Left ventricle myocardium superior (tissue), 1 donor: ENCODE measurements at places on chromosomes 11 and 22. TPM values are rescaled to one million over a fixed set of nuclear protein-coding genes. Genes with fewer than 3 reads are reported as not detected.

DNA sequence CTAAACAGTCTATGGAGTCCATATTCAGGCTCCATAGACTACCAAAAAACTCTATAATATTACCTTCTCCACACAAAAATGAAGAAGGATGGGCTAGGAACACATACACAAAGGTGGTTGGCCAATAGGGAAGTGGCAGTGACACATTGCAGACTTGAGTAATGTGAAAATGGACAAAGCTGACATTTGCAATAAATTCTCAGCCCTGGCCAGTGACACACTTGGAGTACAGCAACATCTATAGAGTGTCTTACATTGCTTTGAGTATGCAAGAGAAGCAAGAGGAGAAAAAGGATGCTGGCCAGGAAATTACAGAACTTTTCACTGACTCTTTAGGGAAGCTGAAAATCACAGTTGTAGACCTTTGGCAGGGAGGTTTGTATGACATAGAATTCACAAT is 7.3 kb upstream of the OR52W1 start:
- DNase-seq: no peak

DNA sequence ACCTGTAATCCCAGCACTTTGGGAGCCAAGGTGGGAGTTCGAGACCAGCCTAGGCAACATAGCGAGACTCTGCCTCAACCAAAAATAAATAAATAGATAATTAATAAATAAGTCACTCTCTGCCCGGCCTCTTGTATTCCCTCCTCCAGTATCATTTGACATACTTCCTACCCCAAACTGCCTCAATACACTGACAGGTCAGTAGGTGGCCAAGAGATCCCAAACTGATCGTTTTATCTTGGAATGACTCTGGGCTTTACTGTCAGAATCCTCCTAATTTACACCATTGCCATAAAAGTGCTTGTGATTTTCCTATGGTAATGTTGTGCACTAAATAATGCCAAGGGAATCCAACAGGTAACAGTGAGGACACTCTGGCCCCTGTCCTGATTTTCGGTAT is 94.2 kb downstream of the PDHX start:
- no peak for DNase-seq

DNA sequence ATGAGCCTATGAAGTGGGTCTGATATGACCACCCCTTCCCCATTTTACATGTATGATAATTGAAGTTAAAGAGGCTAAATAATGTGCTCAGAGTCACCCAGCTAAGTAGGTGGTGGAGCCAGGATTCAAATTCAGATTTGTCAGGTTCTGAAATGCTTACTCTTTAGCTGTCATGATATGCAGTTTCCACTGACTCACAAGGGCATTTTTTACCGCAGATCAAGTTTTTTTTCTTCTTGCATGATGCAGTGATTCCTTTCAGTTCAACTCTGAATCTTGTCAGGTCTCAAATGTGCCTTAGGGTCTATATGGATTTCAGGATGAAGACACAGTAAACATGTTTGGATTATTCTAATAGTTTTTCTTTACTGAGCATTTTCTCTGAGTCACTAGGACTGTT is 12.6 kb upstream of the TRIM44 start:
- no peak for DNase-seq

DNA sequence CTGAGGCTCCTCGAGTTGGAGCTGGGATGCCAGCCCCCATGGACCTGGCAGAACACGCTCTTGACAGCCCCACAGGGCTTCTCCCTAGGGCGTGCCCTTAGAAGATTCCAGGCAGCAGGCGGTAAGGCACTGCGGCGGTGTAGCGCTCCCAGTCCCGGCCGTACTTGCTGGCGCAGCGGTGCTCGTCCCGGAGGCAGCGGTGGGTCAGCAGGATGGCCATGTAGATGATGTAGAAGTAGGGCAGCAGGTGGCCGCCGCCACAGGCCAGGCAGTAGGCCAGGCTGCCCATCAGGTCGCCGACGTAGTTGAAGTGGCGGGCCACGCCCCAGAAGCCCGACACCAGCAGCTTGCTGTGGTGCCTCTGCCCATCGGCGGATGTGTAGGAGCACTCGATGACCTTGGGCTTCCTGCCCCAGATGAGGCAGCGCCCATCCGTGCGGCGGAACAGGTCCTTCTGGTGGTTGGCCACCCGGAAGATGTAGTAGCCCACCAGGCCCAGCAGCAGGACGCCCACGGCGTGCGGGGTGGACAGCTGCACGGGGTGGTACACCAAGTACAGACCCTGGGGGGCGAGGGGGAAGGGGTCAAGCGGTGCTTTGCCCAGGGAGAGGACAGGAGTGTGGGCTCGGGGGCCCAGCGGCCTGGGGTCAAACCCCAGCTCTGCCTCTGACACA is 12.8 kb downstream of the DHCR7 start:
- no peak for DNase-seq

- DNase-seq: peak; percentile 77
Observed at GRCh38 chr11:119729951-119730613, 1.1 kb upstream of the NECTIN1 start.

DNA sequence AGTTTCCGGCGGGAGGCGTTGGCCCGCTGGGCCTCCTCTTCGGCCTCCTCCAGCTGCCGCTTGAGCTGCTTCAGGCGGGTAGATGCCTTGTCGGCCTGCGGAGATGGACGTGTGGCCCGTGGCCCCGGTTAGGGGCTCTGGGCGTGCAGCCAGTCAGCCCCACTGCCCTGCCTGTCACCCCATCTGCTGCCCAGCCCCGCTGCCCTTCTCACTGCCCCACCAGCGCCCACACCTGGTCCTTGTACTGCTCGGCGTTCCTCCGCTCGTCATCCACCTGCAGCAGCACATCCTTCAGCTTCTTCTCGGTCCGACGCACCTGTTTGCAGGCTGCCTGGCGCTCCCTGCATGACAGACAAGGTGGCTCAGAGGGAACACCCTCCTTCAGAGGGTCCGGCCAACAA is 31.2 kb downstream of the APOL1 start:
- DNase-seq: no peak

GRCh38 chr11:134014511-134014910 is 54.4 kb upstream of the JAM3 start:
- peak; percentile 62 for DNase-seq

DNA sequence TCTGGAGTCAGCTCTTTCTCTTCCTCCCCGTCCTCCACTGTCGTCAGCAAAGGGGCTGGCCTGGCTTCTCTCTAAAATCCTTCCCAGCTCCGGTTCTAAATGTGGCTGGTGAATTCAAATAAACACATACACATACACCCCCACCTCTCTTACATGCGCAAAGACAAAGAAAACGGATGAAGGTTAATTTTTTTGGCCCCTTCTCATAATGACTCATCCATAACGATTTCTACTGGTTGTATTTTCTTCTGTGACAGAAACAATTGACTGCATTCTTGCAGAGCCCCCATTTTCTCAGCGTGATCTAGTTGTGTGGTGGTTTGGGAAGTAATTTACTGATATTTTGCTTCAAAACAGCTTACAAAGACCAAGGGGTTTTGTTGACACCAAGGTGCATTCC is 130.0 kb upstream of the NTM start:
- DNase-seq: no peak

DNA sequence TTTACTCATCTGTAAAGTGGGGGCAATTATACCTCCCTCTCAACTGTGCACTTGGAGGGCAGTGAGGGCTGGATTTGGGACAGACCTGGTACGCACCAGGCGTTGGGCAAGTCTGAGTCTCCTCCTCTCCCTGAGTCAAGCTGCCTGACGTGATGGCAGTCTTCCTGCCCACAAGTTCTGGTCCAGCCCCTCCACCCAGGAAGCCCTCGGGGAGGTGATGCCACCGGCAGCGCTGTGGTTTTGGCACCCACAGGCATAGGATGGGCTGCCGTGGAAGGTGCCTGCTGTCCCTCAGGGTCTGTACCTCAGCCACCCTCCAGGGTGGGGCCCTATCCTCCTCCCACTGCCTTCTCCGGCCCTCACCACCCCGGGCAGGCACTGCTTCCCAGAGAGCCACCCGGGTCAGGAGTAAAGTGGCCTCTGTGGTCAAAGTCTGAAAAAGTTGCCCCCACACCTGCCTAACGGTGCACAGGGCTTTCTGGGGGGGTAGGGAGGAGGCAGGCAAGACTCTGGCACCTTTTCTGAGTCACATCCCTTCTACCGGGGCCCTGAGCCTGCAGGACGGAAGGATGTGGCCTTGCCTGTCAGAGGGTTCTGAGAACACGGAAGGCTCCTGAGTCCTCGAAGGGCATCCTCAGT is 6.5 kb upstream of the APOBEC3H start:
- DNase-seq: peak; percentile 47

DNA sequence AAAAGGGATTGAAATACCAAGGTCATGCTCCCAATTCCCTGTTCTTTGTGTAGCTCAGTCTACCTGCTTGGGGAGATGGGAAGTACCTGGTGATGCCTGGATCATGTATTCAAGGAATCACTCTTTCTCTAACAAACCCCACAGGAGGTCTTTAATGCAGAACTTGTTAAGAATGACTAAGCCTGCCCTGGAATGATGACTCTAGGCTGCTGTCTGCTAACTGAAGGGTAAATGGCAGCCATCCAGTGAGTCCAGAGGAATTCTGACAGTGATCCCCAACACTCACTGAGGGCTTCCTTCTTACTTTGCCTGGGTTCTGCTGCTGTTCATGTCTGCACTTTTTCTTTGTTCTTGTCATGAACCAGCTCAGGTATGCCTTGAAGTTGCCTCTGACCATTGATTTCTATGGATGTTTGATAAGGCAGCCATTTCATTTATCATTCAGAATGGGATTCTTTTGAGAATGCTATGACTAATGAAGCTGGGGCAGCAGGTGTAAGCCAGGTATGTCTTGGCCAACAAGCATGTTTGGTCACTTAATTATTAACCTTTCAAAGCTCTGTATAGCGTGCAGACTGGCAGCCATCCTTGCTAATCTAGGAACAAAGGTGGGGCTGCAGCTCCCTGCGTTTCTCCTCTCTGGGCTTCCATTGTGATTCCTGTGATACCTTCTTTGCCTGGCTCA is 11.4 kb downstream of the PRSS23 start:
- no peak for DNase-seq

- no peak for DNase-seq
Observed at GRCh38 chr22:41857155-41857859, 24.4 kb downstream of the SREBF2 start.

DNA sequence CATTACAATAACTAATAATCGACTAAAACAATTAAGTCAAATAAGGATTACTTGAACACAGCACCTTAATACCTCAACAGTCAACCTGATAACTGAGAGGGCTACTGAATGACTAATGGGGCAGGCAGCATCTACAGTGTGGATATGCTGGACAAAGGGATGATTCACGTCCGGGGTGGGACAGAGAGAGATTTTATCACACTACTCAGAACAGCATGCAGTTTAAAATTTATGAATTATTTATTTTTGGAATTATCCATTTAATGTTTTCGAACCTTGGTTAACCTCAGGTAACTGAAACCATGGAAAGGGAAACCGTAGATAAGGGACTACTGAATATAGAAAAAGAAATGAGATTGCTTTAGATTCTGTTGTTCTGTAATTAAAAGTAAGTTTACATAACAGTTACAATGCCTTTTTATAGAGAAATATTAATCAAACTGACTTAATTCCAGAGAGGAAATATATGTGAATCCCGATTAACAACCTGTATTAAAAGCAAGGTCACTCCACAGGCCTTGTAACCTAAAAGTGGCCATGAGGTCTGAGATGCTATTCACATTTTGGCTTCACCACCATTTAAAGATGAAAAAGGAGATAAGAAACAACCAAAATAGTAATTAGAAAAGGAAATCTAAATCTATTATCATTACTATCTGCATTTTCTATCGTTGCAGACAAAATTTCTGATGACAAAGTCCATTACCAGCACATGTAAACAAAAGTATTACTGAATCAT is 119.0 kb upstream of the TP53AIP1 start:
- no peak for DNase-seq

Gene SERPING1
- 121 TPM for total RNA-seq

Gene XNDC1N
- total RNA-seq: 4.0 TPM

Gene AQP11
- 0.87 TPM for total RNA-seq

Gene SLC22A9
- total RNA-seq: not detected

Gene OR5P2
- not detected for total RNA-seq

Gene HORMAD2
- total RNA-seq: not detected

Gene LUZP2
- total RNA-seq: not detected
